ENCODE measurements at places on chromosomes 1 and 21.
A peak's percentile ranks its signal among the peaks of the same experiment; 100 is the strongest.

GRCh38 chr1:68384321-68384813 lies 65.4 kb downstream of the RPE65 start:
- no peak for DNase-seq

- DNase-seq, result no peak
Observed at GRCh38 chr21:37819372-37819771, 96.9 kb downstream of the KCNJ6 start.

DNA sequence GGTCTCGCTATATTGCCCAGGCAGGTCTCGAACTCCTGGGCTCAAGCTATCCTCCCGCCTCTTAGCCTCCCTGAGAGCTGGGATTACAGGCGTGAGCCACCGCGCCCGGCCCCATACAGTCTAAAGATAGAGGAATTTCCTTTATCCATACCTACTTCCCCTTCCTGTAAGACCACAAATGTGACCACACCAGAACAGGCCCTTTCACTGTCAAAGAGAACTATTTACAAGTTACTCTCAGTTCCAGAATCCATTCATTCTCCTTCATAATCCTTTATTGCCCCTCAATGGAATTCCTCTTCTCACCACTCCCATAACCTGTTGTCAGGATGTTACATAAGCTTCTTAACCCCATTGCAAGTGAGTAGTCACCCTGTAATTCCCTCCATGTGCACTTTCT lies 26.3 kb upstream of the SLC5A9 start:
- DNase-seq, result no peak

GRCh38 chr1:59698386-59698785 lies 116.4 kb upstream of the HOOK1 start:
- DNase-seq, result no peak

GRCh38 chr1:201941420-201942128 lies 4.8 kb downstream of the LMOD1 start:
- no peak for DNase-seq

DNA sequence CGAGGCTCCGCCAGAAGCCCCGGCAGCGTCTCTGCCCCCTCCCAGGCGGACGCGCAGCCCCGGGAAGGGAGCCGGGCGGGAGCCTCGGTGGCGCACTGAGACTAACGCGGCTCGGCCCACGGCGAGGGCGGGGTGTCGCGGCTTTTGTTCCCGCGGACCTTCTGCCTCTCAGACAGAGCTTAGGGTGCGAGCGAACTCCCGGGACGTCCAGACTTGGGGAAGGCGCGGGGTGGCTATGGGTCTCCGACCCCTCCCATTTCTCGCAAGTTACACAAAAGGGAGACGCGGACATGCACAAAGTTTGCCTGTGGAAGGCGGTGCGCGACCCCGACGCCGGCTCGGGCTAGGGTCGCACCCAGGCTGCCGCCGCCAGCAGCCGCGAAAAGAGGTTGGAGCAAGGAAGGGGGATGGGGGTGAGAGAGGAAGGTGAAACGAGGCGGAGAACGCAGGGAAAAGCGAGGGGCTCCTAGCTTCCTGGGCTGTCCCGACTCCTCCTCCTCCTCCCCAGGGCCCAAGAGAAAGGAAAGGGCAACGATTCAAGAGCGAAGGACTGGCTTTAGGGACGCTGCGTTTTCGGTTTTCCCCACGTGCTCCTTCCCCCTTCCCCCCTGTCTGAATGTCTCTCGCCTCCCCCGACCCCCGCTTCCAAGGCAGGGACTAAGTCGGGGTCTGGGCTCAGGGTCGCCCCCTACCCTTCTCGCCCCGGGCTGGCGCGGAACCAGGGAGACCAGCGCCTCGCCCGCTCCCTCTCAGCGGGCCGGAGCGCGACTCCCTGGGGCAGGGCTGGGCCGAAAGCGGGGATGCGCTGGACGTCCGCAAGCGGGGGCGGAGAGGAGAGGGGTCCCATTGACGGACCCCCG lies 729 bp downstream of the APP start:
- peak; percentile 21 for DNase-seq

DNA sequence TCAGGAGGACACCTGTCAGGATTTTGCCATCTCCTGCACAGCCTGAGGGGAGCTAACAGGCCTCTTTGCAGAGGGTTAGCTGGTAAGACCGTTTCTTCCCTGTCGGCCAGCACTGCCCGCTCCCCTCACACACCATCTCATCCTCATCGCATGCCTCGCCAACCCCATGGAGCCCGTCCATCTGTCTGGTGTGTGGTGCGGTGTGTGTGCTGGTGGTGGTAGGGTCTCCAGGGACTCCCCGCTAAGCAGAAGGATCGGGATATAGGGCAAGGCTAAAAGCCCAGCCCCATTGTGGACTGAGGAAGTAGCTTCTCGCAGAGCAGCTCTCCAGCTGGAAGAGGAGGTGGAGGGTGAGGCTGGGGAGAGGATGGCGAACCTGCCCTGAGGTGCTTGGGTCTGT lies 6.8 kb upstream of the SFN start:
- no peak for DNase-seq

GRCh38 chr1:42214447-42214871 lies 49.9 kb upstream of the GUCA2A start:
- DNase-seq, result no peak

DNA sequence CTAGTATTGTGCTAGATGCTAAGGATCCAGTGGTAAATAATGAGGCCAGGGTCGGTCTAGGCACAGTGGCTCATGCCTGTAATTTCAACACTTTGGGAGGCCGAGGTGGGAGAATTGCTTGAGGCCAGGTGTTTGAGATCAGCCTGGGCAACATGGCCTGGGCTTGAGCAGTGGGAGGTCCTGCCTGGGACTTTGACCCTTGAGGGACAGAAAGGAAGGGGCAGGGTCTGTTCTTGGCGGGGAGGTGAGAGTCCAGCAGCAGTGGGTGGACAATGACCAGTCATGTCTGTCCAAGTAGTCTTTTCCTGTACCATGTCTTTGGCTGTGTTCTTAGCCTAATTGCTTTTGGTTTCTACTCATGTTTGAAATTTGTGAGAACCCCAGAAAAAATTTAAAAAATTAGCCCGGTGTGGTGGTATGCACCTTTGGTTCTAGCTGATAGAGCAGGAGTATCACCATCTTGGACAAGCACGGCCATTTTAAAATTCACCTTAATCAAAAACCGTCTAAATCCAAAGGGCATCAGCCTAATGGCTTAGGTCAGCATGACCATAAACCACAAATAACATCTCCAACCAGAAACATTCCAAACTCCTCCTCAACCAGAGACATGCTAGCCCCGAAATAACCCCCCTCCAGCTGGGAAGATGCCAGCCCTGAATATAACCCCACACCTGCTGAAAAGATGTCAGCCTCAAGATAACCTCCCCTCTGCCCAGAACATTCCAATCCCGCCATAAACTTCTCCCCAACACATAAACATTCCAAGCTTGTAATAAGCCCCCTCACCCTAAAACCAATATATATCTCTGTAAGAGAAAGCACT lies 6.8 kb upstream of the AK2 start:
- DNase-seq, result no peak

DNA sequence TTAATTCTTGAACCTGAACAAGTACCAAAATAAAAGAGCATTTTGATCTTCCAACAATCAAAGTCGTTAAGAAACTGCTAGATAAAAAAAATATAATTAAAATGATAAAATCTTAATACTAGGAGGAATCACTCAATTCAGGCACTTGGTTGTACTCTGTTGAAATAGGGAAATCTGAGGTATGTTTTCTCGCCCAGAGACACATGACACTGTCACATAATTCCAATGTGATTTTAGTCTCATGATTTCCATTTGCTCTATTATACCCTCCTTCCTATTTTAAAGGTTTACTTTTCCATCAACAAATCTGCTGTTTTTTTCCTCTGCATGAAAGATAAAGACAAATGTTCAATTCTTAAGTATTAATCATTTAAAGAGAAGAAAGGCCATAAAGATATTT lies 97.6 kb downstream of the ZZZ3 start:
- no peak for DNase-seq

- DNase-seq, result no peak
Observed at GRCh38 chr1:210557426-210558077, 228.8 kb downstream of the HHAT start.

DNA sequence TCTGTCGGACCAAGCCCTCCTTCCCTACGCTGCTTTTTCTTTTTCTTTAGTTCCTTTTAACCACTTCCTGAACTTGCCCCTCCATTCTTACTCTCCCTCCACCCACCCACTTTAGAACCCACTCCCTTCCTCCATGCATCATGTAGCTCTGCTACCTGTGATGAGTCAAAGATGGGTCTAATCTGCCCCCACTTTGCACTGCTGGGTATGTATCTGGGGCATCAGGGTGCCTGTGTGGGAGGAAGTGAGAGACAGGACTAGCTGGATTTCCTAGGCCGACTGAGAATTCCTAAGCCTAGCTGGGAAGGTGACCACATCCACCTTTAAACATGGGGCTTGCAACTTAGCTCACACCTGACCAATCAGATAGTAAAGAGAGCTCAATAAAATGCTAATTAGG lies 157.7 kb downstream of the SEC16B start:
- no peak for DNase-seq

- DNase-seq, result no peak
Observed at GRCh38 chr1:20735581-20736111, 3.1 kb upstream of the SH2D5 start.

DNA sequence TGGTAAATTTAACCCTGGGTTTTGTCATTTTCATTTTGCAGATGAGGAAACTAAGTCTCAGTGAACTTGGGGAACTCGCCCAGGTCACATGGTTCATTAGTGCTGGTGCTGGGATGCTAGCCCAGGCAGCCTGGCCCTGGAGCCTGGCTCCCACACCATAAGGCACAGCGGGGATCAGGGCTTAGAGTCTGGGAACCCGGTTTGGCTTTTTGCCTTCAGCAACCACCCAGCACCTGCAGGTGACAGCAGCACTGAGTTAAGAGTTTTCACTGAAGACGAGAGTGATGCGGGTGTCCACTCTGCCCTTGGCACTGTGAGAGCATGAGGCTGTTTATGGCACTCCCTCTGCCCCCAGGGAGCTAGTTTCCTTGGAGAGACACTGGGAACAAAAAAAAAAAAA lies 18.4 kb upstream of the CD101 start:
- DNase-seq, result no peak

DNA sequence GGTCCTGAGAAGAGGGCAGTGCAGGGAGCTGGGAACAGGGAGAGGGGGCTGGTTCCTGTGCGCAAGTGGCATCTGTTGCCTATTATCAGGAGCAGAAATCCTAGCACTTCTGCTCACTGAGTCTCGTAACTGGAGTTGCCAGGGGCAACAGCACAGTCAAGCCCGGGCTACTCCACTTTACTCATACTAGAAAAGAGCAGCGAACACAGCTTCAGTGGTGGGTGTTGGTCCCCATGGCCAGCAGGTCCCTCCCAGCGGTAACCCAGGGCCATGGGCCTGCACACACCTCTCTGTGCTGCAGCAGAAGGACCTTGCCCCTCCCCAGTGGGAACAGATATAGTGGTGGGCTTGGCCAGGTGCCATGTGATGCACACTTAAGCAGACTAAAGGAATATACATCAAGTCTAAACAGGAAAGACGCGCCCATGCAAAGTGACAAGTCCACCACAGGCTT lies 8.5 kb downstream of the PYCR2 start:
- DNase-seq, result no peak

- no peak for DNase-seq
Observed at GRCh38 chr1:187665483-187665882, 836.7 kb downstream of the PLA2G4A start.

DNA sequence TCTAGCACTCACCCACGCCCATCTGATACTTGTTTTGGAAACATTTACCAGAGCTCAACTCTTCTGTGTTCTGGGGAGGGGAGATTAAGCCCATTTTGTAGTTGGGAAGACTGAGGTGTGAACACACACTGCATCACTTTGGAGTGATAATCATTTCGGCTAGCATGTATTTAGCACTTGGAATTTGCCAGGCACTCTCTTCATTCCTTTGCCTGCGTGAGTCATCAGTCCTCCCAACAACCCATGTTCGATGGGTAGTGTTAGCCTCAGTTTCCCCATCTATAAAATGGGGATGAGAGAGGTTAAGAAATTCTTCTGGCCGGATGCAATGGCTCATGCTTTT lies 182.8 kb upstream of the TMEM51 start:
- DNase-seq, result no peak

- no peak for DNase-seq
Observed at GRCh38 chr1:197320991-197321531, 53.0 kb downstream of the CRB1 start.

- DNase-seq, result no peak
Observed at GRCh38 chr1:205532996-205533735, 28.7 kb downstream of the CDK18 start.

DNA sequence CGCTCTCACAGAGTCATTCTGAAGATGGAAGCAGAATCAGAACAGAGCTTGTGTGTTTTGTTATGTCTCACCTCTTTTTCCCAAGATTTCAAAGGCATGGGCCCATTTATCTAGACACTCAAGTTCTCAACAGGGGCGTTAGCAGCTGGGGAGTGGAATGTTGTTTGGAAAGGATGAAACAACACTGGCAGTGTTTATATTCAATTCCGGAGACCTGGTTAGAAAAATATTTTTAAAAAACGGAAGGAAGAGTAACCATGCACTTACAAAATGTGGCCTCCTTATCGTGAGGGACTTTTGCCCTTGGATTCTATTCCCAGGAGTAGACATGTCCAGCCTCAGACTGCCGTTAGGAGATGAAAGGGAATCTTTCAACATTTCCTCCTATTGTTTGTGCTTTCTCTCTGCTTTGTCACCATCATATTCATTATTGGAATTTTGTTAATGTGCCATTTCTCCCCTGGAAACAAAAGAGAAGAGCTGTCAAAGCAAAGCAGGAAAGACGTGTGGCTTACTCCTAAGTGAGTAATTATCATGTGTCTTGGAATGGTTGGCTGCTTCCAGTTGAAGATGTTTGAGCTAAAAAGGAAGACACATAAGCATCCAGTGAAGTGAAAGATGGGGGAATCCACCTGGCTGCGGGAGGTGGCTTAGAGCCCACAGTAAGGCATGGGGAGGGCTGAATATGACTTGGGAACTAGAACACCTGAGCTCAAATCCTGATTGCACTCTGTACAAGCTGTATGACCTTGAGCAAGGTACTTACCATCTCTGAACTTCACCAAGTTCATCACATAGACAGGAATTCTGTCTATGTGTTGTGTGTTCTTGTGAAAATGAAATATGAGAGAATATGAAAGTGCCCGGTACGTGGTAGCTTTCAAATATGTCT lies 71.7 kb upstream of the JUN start:
- DNase-seq, result no peak

DNA sequence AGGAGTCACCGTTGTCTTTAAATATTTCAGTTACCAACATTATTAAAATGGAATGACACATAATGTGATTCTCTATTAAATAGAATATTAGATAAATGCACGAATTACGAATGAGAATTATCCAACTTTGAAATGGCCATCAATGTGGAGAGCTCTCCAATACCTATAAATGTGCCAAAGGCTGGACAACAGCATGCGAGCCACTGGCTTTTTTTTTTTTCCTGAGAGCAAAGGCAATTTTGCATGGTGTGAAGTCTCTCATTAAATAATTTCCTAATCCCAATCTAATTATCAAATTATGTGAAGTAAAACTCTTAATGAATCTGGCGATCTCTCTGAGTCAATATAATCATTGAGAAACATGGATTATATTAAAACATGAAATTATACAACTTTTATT lies 113.5 kb downstream of the KCNT2 start:
- DNase-seq, result no peak

GRCh38 chr1:110636149-110636935 lies 30.2 kb upstream of the KCNA2 start:
- DNase-seq, result no peak

Data from stimulated activated CD4-positive, alpha-beta T cell treated with anti-CD3 and anti-CD28 coated beads, TNF-alpha, amount 100 ng/mL, for 4 hours (primary cell).